ENCODE measurements at places on chromosomes 1 and 21.
A peak's percentile ranks its signal among the peaks of the same experiment; 100 is the strongest.

DNA sequence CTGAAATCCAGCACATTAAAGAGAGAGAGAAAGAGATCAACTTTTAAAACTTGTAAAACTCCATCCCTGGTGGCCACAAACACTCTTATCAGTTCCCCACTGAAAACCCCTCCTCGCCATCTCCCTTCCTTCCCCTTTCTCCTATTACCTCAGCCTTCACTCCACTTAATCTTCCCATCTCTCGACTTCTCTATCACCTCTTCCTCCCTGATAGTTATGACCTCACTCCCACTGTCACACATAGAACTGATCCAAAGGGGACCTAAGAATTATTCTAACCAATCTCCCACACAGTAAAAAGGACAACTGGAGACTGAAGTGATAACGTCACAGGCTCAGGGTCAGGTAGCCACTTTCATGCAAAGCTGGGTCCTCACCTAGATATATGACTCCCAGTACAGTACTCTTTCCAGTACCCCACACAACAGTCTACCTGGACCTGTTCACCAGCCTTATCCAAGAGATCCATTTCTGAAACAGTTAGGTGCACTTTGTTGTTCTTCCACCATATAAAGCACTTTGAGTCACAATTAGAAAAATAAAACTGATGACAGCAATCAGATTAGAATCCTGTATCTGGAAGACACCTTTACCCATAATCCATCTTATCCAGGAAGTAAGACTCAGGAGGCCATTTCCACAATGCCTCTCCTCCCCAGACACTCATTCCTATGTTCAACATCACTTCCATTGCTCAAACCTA, 324.8 kb downstream of the SMYD3 start:
- no peak for DNase-seq

DNA sequence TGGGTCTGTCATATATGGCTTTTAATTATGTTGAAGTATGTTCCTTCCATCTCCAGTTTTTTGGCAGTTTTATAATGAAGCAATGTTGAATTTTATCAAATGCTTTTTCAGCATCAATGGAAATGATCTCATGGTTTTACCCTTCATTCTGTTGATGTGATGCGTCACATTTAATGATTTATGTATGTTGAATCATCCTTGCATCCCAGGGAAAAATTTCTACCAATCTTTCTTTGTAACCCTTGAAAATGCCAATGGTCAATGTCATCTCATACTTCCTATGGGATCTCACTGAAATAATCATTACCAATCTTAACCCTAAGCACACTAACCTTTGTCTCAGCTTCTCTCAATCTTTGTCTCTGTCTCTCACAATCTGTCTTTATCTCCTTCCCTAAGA, 1004.0 kb downstream of the KCNT2 start:
- no peak for DNase-seq

DNA sequence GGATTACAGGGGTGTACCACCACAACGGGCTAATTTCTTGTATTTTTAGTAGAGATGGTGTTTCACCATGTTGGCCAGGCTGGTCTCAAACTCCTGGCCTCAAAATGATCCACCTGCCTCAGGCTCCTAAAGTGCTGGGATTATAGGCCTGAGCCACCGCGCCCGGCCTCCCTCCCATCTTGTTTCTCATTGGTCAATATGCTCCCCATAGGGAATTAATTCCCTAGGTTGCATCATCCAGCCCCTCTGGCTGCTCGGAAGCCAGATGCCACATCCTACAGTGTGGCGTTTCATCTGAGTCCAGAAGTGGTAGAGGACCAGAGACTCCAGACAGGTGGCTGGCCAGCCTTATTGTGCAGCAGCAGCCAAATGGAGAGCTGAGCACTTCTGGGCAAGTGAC, 11.5 kb upstream of the VASH2 start:
- DNase-seq, result no peak

GRCh38 chr1:47031585-47031984, 8.1 kb downstream of the CYP4X1 start:
- no peak for DNase-seq

DNA sequence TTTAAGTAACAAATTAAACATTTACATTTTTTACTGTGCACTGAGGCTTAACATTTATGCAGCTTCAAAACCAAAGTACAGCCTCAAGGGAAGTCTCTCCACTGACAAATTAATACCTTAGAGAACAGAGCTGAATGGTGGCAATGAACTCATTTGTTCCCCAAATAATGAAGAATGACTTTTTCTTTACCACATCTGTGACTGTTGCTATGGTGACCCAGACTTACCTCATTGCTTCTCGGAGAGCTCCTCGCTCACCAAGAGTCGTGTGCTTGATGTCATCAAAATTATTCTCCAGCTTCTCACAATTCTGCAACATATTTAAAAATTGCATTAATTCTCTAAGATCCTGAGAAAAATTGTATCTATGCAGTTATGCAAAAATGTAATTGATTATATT, 92.9 kb downstream of the DPYD start:
- peak; percentile 37 for DNase-seq

GRCh38 chr21:32425628-32426027, 13.1 kb downstream of the EVA1C start:
- no peak for DNase-seq

GRCh38 chr1:43621861-43622260, 28.1 kb upstream of the KDM4A start:
- DNase-seq, result no peak

- DNase-seq, result no peak
Observed at GRCh38 chr1:9684801-9685200, 33.3 kb downstream of the PIK3CD start.

DNA sequence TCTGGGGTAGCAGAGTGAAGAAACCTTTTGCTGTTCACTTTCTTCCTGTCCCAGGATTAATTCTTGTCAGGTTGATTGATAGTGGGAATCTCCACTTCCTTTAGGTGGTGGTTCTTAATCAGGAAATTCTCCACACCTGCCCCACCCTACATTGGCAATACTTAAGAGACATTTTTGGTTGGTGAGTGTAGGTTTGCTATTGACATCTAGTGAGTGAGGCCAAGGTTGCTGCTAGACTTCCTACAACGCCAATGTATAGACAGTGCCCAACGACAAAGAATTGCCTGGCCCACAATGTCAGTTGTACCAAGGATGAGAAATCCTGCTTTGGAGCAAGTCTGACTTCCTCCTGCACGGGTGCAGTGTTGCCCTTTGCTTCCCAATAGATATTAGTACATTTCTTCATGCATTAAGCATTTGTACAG, 38.5 kb downstream of the MAP3K7CL start:
- no peak for DNase-seq

GRCh38 chr1:100883963-100884362, 10.7 kb downstream of the EXTL2 start:
- DNase-seq, result no peak

Measured in GM13976 (cell line).